Activated CD4-positive, alpha-beta T cell treated with anti-CD3 and anti-CD28 coated beads for 1 hour (primary cell): ENCODE measurements at places on chromosomes 6 and 20.

DNA sequence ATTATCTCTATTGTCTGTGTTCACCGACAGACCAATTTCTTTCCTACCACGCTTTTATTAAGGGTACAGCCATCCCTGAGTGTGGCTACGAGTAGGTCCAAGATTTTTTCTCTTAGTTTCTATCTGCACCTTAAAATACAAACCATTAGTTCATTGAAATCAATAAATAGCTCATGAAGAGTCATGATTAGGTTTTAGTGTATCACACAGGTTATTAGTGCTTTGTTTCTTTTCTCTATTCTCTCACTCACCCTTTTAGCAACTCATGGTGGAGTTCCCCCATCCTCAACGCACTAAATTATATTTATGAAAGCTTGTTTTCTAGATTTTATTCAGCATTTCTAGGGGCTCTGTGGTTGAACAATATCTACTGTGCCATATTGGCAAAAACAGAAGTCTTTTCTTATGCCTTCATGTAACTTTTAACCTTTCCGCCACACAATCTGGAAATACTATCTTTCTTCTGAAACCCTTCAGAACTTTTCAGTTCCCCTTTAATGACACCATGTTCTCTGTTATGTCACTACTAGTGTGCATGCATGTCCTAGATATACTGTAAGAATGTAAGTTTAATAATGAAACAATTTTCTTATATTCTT lies 128.2 kb upstream of the LAMA2 start:
- DNase-seq, result no peak

DNA sequence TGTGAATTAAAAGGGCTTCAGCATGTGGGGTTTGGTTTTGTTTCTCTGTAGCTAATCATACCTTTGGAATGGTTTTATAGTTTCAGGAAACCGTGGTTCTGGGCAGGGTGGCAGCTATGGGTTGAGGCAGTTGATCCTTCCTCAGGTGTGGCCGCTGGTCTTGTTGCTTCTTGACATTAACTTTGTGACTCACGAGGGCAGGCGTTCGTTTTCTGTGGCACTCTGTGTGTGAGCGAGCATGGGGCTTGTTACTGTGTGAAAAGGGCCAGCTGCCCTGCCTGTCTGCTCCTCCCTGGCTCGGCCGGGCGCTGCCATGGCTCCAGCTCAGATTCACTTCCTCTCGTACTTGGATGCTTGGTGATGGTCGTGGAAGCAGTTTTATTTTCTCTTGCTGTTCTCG lies 16.2 kb downstream of the DNAJC5 start:
- no peak for DNase-seq

GRCh38 chr20:577167-577791 lies 32.8 kb downstream of the TCF15 start:
- no peak for DNase-seq

DNA sequence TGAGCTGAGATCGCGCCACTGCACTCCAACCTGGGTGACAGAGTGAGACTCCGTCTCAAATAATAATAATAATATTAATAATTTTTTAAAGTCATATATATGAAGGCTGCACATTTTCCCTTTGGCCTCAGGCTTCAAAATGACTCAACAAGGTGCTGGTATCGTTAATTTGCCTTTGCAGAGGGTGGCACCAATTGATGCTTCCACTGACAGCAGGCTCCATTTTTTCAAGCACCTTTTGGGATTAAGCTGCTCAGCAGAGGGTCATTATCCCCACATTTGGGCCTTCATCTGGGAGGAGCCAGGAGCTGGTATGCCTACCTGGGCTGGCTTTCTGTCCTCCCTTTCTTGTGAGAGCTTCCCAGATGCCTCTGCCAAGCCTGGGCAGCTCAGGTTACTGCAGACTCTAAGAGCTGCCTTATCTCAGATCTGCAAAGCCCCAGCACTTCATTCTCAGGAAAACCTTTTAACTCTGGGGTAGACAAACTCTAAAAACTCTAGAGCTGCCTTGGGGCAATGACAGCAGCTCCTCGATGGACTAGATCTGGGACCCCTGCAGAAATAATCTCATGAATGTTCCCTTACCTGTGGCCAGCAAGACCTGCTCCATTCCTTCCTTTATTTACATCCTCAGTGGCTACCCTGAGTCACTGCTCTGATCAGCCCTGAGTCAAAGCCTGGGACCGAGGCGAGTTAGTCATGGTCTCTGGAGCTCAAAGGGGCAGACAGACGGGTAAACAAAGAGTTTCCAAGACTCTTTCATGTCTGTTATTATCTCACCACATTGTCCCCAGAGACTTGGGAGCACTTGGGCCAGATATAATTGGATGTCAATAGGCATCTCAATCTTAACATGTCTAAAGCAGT lies 80.0 kb upstream of the EYA2 start:
- no peak for DNase-seq

DNA sequence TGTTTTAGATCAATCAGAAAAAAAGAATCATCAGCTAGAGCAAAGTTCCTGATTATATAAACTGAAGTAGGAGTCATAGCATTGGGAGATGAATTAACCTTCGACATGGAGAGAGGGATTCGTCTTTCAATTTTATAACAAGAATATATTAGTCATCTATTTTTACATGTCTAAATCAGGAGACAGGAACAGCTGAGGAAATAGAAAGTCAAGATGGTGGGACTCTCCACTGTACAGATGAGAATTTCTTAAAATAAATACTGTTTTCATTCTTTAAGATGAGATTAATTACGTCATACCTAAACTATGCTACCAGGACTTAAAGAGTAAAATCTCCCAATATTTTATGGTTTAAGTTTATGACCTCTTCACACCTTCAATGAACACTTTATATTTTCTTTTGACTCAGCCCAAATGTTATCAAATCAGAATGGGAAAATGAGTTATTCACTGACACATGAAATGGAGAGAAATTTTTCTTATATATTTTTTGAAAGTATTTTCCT lies 1137.7 kb downstream of the EPHA7 start:
- DNase-seq, result no peak

- no peak for DNase-seq
Observed at GRCh38 chr20:23584434-23585199, 16.3 kb upstream of the CST9L start.

DNA sequence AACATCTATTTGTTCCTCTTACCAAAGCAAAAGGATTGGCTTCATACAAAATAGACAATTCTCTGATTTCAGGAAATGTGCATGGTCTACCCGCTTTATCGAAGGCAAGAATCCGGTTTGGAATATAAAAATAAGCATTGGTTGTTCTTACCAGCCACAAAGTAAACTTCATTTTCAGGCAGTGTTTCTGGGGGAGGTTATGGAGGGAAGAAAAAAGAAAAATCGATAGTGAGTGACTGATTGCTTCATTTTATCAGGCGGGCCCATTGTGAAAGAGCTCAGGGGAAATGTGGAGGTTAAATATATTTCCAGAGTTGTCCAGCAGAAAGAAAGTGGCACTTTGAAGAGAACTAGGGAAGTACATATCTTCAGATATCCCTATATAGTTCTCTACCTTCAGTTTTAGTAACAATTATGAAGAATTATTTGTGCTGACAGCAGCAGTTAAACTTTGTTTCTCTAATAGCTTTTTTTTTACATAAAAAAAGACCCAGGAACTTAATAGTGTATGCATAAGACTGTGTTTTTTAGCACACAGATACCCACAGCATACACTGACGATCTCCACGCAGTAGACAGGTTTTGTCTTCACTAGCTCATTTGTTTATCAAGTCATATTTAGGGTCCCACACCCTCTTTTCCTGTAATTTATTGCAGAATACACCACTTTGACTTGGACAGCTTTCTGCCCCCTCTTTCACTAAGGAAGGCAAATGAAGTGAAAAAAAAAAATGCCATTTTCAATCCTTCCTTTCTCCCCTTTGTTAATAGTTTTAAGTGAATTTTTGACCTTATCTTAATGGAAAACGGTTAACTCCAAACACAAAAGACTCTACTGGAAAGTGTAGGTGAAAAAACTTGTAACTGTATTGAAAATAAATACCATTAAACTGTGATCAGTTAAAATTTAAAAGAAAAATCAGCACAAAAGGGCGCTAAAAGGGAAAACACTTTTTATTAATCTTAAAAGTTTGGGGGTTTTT lies 2.9 kb downstream of the POU3F2 start:
- DNase-seq, result no peak

GRCh38 chr20:57605878-57606277 lies 14.3 kb downstream of the ZBP1 start:
- DNase-seq, result no peak

- no peak for DNase-seq
Observed at GRCh38 chr20:48298851-48299484, 513.7 kb upstream of the SULF2 start.

GRCh38 chr6:41505122-41506049 lies 40.8 kb upstream of the FOXP4 start:
- DNase-seq, result no peak

DNA sequence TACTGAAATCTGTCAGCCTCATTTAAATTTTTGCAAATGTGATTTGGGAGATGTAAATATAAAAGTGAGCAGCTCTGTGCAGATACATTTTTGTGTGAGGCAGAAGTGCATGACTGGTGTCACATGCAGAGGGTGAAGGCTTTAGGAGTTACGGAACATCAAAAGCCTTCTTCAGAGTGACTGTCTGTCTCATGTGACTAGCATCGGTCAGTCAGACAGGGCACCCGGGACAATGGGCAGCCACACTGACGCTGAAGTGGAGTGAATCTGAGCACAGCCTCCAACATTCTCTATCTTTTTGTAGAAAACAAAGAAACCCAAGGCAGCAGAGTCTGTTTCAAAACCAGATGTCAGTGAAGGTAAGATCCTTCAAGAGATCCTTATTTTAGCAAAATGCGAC lies 7.9 kb upstream of the FAM209A start:
- DNase-seq, result no peak

- no peak for DNase-seq
Observed at GRCh38 chr6:160973311-160974250, 18.0 kb upstream of the MAP3K4 start.

DNA sequence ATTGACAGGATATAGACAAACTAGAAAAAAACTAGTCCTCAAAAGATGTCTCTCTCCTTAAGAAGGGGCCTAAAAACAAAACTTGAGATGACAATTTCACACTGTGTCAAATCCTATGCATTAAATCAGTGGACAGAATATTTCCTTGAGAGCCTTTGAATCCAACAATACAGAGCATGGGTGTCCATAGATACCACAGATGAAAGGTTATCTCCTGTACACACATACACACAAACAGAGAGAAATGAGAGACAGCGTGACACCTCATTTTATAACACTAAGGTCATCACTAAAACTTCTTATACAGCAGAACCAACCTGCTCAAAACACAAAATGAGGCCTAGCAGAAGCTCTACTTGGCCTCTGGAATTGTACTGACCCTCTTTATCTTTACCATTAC lies 55.5 kb downstream of the MAP7 start:
- DNase-seq, result no peak

DNA sequence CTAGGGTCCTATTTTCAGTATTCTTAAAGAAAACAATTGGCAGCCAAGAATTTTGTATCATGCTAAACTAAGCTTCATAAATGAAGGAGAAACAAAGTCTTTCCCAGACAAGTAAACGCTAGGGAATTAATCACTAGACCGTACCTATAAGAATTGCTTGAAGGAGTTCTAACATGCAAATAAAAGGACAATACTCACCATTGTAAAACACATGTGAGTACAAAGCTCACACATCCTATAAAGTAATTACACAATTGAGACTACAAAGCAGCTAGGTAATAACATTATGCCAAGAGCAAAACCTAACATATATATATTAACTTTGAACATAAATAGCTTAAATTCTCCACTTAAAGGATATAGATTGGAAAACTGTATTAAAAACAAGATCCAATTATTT lies 147.4 kb downstream of the FAM83B start:
- no peak for DNase-seq

DNA sequence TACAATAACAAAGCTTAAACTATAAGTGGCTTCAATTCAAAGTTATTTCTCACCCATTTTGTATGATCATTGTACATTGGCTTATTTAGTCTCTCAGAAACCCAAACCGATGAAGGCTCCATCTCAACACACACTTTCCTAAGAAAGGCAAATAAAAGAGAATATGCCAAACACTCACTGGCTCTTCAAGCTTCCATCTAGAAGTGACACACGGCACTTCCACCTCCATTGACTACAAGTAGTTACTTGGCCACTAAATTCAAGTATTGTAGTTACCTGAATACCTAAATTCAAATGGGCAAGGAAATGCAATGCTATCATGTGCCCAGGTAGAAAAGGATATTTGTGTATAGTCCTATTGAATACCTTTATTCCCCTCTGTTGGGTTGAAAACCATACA lies 170.6 kb downstream of the OGFRL1 start:
- no peak for DNase-seq

DNA sequence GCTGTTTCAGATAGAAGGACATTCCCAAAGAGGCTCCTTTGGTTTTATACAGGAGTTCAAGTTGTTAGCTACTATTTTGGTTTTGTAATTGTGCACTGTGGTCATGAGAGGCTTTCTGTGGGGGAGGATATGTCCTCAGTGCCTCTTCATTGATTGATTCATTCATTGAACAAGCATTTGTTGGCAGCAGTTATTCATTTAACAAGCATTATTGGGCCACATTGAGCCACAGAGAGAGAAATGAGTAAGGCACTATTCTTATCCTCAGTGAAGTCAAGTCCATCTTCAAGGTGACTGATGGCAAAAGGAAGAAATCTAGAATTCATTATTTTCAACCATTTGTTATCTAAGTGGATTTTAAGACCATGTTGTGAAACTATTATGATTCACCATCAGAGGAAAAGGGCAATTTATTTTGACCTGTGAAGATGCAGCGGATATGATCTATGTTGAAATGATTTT lies 697.2 kb upstream of the CITED2 start:
- no peak for DNase-seq

GRCh38 chr20:37571033-37571432 lies 43.4 kb upstream of the BLCAP start:
- DNase-seq, result no peak
